ENCODE measurements at places on chromosomes 2 and 18.

DNA sequence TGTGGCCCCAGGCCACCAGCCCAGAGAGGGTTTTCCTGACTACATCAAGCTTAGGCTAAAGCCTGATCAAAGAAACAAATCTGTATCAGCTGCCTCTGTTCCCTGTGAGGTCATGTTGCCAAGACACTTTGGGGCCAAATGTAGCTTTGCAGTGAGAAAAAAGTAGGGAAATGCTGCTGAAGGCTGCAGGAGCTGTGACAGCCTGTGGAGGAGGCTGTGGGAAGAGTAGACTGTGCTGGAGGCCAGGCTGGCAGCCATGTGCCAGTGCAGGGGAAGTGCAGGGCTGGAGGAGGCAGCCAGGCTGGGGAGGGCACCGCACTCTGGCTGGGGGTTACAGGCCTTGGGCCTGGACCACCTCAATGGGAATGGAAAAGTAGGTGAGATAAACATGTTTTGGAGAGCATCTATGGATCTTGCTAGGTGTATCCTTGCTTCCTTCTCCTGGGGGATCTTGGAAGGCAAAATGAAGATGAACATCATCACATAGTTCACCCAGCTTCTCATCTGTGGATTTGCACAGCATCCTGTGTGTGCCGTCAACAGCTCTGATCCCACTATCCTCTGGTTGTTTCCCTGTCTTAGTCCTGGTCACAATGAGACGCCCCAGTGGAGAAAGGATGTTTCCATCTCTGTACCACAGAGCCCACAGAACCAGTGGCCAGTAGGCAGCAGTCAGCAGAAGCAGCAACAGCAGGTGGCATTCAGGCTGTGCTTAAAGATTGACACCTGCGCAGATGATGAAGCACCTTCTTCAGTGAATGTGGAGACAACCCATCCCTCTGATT is 103.8 kb upstream of the COPS8 start:
- DNase-seq = no peak

DNA sequence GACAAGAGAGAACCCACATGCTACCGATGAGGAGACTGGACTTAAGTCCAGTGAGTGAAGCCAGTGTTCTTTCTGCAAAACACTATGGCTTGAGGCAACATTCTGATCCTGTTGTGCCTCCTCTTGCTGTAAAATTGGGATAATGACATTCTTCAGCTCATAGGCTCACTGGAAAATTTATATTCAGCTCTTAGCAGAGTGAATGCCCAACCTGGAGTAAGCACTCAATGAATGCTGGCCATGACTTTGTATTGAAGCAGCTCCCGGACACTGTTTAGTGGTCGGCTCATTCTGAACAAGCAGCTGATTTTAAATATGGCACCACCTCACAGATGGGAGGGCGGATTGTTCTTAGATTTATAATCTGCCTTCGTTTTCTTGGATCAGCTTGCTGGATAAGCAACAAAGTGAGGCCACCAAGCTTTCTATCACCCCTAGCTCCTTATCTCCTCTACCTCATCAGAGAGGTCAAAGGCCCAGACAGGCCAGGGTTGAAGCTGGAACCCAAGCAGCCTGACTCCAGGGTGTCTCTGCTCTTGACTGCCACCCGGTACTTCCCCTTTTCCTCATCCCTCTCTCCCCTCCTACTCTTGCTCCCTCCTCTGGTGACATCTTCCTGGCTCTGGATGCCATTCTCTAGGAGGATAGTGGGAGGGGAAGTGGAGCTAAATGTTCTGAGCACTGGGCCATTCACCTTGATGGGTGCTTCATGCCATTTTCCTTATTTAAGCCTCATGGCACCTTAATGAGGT is 11.5 kb downstream of the SLC9A4 start:
- DNase-seq = no peak

DNA sequence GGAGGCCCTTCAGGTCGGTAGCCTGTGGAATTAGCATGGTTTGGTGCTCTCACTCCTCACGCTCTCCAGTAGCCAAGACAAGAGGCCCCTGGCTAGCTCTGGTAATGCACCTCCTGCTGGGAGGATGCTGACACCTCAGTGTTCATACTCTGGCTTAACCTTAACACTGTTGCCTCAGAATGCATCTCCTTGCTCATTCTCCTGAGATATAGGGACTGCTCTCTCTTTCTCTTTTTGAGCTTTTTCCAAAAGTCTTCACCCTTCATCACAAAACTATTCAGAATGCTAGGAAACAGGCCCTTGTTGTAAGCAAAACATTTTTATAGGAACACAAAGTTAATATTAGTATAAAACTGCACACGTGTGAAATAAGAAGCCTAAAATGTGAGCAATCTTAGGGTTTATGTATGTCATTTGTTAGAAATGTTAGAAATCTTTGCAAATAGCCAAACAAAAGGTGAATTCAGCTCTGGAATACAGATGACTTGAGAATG is 17.3 kb upstream of the IMPA2 start:
- DNase-seq = no peak

DNA sequence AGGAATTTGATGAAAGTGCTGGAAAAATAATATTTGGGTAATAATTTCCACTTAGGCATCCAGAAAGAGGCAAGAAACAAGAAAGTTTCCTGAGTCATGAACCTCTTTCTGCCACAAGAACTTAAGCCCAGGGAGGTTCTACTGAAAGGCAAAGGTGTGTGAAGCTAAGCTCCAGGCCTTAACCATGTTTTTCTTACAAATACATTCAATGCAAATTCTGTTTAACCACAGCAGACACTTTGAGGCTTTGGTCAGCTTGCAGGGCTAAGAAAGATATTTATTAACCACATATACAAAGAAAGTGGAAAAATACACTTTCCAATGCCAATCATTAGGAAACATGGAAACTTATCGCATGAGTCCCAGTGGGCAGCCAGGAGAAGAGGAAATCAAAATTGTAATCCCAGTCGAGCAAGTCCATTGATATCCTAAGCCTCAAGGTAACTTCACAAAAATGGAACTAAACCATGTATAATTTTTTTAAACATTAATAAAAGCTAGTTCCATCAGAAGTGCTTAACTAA is 68.3 kb downstream of the PIEZO2 start:
- no peak for DNase-seq

- DNase-seq = no peak
These were observed 56.2 kb downstream of the ARHGEF33 start for GRCh38 chr2:38945911-38946310.

DNA sequence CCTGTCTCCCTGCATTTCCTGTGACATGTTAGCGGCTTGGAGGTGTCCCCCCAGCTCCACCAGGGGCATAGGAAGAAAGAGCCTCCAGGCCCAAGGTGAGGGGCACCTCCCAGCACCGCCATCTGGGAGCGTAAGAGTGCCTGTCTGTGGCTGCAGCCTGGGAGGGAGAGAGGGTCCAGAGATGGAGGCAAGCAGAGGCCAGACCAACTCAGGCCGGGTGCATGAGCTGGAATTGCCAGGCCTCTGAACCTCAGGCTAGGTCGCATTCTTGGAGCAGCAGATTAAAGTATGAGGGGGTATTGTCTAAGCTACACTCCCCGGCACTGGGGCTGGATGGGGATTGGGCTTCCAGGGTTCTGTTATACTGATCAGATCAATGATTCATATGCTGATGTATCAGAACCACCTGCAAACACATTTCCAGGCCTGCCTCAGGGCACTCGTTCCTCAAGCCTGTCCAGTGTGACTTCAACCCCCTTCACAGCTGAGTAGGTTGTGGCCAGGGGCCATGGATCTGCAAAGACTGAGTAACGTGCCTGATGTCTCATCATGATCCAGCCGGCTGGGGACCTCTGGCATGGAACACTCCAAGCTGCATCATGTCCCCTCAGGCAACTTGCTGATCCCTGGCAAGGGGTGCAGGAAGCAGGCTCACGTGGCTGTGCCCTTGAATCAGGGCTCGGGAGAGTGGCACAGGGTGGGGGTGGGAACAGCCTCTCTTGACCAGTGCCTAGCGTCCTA is 73.2 kb downstream of the HS1BP3 start:
- no peak for DNase-seq

GRCh38 chr2:43576981-43577892 is 18.6 kb downstream of the THADA start:
- no peak for DNase-seq

GRCh38 chr2:23378496-23378895 is 6.5 kb upstream of the KLHL29 start:
- DNase-seq = no peak

GRCh38 chr2:88709181-88709631 is 17.7 kb downstream of the RPIA start:
- no peak for DNase-seq

- DNase-seq = no peak
These were observed 102.3 kb upstream of the ZNF521 start for GRCh38 chr18:25454270-25454659.

- DNase-seq = no peak
These were observed 531.8 kb upstream of the ID2 start for GRCh38 chr2:8149985-8150539.
